Activated CD4-positive, alpha-beta memory T cell treated with anti-CD3 and anti-CD28 coated beads for 36 hours (primary cell): ENCODE measurements at places on chromosomes 16 and 17. TPM values are rescaled to one million over a fixed set of nuclear protein-coding genes. Genes with fewer than 3 reads are reported as not detected.

Gene AOC3
- 1.6 TPM for total RNA-seq

Gene MT1H
- total RNA-seq = 0.70 TPM

Gene OTOP3
- not detected for total RNA-seq

Gene KRT20
- not detected for total RNA-seq

Gene TBC1D10B
- total RNA-seq = 54.8 TPM

Gene ATP2C2
- total RNA-seq = not detected

Gene TEX2
- total RNA-seq = 12.1 TPM

Gene HES7
- 2.8 TPM for total RNA-seq

Gene ENPP7
- 0.10 TPM for total RNA-seq

Gene ITGB3
- total RNA-seq = not detected

Gene FHOD1
- total RNA-seq = 111 TPM

DNA sequence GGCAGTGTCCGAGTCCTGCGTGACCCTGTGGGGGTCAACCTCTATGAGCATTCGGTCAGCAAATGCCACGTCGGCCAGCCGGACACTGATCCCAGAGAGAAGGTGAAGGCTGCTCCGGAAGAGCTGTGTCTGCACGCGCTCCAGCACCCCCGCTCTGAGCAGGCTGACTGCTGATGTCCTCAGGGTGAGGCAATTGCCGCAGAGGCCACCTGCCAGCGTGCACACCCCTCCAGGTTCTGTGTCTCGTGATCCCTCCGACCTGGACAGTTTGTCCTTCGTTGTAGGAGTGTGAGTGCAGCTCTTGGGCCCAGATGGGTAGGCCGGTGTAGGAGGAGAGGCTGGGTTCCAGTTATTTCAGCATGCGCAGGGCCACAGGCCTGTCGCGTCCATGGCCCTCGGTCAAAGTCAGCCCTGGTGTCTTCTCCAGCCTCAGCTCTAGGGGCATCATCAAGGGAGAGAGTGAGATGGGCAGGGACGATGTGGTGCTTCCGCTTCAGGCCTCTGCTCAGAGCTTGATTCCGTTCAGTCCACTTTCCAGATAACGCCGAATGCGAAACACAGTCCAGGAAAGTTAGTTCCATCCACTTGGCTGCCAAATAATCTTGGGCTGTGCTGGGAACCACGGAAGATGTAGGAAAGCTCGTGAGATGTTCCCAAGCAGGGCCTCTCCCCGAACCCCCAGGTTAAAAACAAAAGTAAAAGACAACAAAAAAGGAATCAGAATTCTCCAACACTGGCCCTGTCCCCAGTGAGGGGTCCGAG is 15.1 kb upstream of the NCBP3 start:
- peaks cover 5% of the 10 kb centered on the region for H3K36me3 ChIP-seq
- no peaks in the 10 kb centered on the region for H3K27me3 ChIP-seq
- DNase-seq = no peak
- no peak overlapping the region for H3K27ac ChIP-seq
- H3K4me3 ChIP-seq = no peak overlapping the region

GRCh38 chr16:57192720-57193486 is 6.8 kb downstream of the RSPRY1 start:
- no peaks in the 10 kb centered on the region for H3K27me3 ChIP-seq
- H3K4me1 ChIP-seq = peaks cover 29% of the 10 kb centered on the region
- H3K4me3 ChIP-seq = no peak overlapping the region
- no peak for DNase-seq
- H3K27ac ChIP-seq = no peak overlapping the region

DNA sequence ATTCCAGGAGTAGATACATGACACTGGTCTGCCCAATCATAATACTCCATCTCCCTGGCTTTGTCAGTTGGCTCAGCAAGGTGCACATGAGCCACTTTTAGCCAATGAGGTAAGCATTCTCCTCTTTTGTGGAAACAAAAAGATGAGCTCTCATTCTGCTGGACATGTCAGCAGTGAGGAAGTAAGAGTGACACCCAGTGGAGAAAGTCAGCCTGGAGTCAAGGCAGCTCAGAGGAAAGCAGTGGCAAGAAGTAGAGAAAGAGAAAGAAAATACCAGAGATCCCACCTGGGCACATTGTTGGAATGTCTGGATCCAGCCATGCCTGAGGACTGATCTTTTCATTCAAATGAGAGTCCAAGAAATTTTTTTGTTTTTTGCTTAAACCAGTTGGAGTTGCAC is 496.9 kb upstream of the C16orf82 start:
- no peak overlapping the region for H3K4me3 ChIP-seq
- H3K36me3 ChIP-seq = no peaks in the 10 kb centered on the region
- H3K4me1 ChIP-seq = no peaks in the 10 kb centered on the region
- H3K27ac ChIP-seq = no peak overlapping the region

GRCh38 chr17:33285413-33285812 is 7.7 kb downstream of the ASIC2 start:
- peaks cover 21% of the 10 kb centered on the region for H3K27me3 ChIP-seq
- no peak overlapping the region for H3K27ac ChIP-seq
- no peaks in the 10 kb centered on the region for H3K4me1 ChIP-seq
- H3K36me3 ChIP-seq = no peaks in the 10 kb centered on the region
- DNase-seq = no peak

DNA sequence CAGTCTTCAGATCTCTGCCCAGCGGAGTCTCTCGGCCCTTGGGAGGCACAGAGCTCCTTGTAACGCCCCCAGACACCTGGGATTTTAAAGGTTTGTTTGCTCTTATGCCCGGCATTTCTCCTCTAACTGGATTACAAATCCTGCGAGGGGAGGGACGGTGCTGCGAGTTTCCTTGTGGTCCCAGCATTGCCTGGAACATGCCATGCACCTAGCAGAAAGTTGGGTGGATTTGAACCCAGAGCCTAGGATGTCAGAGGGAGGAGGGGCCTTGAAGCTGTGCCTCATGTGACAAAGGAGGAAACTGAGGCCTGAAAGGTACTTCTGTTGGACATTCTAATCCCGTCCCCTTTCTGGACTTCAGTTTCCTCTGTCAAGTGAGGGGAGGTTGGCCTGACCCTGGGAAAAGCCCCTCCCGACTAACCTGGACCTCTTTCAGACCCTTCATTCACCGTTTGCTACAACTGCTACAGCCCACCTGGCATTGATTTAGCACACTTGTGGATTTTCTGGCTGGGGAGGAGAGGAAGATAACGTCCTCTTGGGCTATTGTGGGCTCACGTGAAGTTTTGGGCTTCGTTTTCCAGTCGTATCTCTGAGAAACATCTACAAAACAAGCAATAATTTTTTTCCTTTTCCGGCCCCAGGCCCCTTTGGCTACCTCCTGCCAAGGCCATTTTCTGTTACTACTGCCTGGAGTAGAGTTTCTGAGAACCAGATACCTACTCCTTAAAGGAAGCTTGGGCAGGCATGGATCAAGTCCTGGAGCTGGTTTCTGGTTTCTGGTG is 30.9 kb downstream of the MRC2 start:
- peaks cover 13% of the 10 kb centered on the region for H3K4me1 ChIP-seq
- H3K27me3 ChIP-seq = peaks cover 21% of the 10 kb centered on the region
- peaks cover 8% of the 10 kb centered on the region for H3K36me3 ChIP-seq
- no peak overlapping the region for H3K27ac ChIP-seq

DNA sequence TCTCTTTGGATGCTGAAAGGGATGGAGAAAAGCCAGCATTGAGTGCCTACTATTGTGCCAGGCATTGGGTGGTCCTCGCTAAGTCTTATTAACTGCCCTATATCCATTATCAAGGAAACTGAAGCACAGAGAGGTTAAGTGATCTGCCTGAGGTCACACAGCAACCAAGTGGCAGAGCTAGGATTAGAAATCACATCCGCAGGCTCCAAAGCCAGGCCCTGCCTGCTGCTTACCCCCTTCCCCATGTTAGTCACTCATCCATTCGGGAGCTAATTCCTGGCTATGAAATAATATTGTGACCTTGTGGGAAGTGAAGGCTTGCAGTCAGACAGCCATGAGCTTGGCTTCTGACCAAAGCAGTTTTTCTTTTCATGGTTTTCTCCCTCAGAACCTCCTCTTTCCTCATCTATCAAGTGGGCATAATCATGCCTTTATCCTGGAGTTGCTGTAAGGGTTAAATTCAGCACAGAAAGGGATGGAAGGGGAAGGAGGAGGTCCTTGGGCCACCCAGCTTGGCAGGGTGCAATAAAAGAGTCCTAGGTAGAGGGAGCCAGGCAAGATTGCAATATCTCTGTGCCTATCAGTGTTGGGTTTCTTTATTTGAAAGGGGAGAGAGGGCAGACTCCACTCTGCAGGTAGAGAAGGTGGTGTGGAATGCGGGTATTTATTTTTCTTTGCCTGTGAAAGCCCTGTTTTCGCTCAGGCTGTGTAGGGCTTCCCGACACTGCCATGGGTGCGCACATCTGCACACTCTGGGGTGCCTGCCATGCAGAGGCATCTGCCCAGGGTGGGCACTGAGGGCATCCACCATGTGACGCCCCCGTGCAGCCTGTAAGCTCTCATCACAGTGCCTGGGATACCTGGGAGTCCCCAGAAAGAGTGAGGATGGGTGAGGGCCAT is 11.3 kb downstream of the RAI1 start:
- H3K27ac ChIP-seq = peak overlapping the region; percentile 49
- H3K36me3 ChIP-seq = no peaks in the 10 kb centered on the region
- no peak overlapping the region for H3K4me3 ChIP-seq
- peaks cover 52% of the 10 kb centered on the region for H3K4me1 ChIP-seq
- no peak for DNase-seq
- no peaks in the 10 kb centered on the region for H3K27me3 ChIP-seq

DNA sequence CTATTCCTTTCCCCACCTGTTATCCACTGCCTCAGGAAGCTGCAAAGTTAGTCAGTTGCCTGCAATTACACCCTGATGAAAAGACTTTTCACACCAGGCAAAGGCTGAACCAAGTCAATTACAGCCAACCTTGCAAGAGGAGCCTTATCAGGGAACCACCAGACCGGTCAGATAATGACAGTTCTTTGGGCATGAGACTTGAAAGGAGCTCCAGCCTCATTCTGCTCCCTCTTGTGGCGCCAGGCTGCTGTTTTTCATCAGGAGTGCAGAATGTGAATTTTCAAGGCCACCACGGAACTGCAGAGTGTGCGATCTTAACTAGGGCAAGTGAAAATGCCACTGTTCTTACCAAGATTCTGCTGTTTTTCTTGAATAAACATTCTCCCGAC is 22.5 kb downstream of the DNAI2 start:
- peak; percentile 73 for DNase-seq
- no peaks in the 10 kb centered on the region for H3K36me3 ChIP-seq
- peaks cover 28% of the 10 kb centered on the region for H3K4me1 ChIP-seq
- no peak overlapping the region for H3K4me3 ChIP-seq
- H3K27me3 ChIP-seq = no peaks in the 10 kb centered on the region
- no peak overlapping the region for H3K27ac ChIP-seq

- H3K4me3 ChIP-seq = no peak within 1 kb of the TSS
- H3K36me3 ChIP-seq = peaks cover 16% of the 10 kb centered on the region
- no peak for DNase-seq
- peaks cover 2% of the 10 kb centered on the region for H3K27me3 ChIP-seq
- H3K27ac ChIP-seq = no peak within 1 kb of the TSS
- no peaks in the 10 kb centered on the region for H3K4me1 ChIP-seq
These were observed at the start of gene DNASE1L2 for GRCh38 chr16:2236337-2237101. DNASE1L2 (plus strand) TSS chr16:2236444; CDS start chr16:2236817, 373 bp downstream.

DNA sequence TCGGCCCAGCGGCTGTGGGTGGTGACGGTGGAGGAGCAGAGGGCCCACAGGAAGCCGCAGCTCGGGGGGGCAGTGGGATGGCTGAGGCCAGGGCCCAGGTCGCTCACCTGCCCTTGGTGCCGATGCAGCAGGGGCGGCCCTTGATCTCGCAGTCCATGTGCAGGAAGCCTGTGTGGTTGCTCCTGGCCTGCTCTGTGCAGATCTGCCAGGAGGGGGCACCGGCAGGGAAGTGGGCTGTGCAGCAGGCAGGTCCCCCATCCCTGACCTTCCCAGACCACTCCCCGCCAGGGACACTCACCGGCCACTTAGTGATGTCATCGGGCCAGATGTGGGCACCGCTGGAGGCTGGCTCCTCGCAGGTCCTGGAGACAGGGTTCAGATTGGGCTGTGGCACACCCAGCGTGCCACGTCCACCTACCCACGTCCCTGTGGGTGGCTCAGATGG is 6.2 kb downstream of the AANAT start:
- H3K27me3 ChIP-seq = no peaks in the 10 kb centered on the region
- no peak overlapping the region for H3K4me3 ChIP-seq
- H3K36me3 ChIP-seq = peaks cover 16% of the 10 kb centered on the region
- no peak overlapping the region for H3K27ac ChIP-seq

- H3K27me3 ChIP-seq = no peaks in the 10 kb centered on the region
- H3K4me3 ChIP-seq = no peak overlapping the region
- H3K4me1 ChIP-seq = no peaks in the 10 kb centered on the region
- no peaks in the 10 kb centered on the region for H3K36me3 ChIP-seq
These were observed 140.3 kb upstream of the ERCC4 start for GRCh38 chr16:13779676-13780075.

DNA sequence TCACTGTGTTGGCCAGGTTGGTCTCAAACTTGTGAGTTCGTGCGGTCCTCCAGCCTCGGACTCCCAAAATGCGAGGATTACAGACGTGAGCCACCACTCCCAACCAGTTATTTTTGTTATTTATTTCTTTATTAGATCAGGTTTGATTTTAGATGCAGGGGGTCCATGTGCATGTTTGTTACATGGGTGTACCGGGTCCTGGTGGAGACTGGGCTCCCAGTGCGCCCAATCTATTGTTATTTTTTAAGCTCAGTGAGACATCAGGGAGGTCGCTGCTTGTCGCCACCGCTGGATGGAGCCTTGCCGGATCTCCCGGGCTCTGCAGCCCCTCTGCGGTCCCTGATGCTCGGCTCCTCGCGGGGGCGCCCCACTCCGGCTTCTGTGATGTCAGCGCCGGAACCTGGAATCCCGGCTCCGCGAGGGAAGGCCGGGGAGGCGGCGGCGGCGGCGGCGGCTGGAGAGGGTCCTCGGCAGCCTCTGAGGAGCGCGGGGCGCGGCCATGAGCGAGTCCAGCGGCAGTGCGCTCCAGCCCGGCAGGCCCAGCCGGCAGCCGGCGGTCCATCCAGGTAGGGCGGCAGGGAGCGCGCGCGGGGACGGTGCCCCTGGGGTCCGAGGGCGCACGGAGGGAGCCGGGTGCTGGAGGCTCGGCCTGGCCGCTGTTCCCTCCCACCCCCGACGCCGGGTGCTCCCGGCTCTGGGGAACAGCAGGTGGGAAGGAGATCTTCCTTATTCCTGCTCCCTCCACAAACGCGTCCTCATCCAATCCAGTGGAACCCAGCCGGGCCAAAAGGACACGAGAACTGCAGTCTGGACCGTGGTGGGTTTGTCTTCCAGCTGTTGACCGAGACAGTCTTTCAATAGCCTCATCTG is at the start of gene TMC7:
Gene TMC7 (plus strand): TSS at position 370 of the 870 bp plus-strand sequence. CDS start 130 bp downstream, at position 500.
- no peaks in the 10 kb centered on the region for H3K36me3 ChIP-seq
- H3K4me3 ChIP-seq = no peak within 1 kb of the TSS
- H3K27me3 ChIP-seq = peaks cover 25% of the 10 kb centered on the region
- no peaks in the 10 kb centered on the region for H3K4me1 ChIP-seq
- no peak within 1 kb of the TSS for H3K27ac ChIP-seq
- peak; percentile 48 for DNase-seq

GRCh38 chr17:70772761-70773160 is 603.4 kb downstream of the KCNJ2 start:
- H3K36me3 ChIP-seq = no peaks in the 10 kb centered on the region
- no peaks in the 10 kb centered on the region for H3K4me1 ChIP-seq
- no peaks in the 10 kb centered on the region for H3K27me3 ChIP-seq
- no peak for DNase-seq

DNA sequence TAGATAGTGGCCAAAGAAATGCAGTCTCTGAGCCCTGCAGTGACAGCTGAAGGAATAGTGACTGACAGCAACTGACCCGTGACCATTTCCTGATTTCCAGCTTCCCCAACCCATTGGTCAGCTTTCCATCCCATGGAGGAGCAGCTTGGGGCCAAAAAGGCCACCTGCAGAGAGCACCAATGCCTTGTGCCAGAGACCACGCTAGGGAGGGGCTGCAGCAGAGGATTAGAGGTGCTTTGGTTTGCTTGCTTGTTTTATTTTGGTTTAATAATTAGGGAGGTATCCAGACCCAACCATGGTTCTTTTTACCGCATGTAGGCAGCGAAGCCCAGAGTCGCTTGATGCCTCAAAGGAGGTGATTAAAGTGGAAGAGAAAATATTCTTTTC is 61.3 kb upstream of the SIAH1 start:
- H3K36me3 ChIP-seq = no peaks in the 10 kb centered on the region
- no peak overlapping the region for H3K27ac ChIP-seq
- no peaks in the 10 kb centered on the region for H3K27me3 ChIP-seq
- H3K4me3 ChIP-seq = no peak overlapping the region
- no peak for DNase-seq
